HEK293T (cell line): ENCODE measurements at places on chromosomes 12 and 14.

DNA sequence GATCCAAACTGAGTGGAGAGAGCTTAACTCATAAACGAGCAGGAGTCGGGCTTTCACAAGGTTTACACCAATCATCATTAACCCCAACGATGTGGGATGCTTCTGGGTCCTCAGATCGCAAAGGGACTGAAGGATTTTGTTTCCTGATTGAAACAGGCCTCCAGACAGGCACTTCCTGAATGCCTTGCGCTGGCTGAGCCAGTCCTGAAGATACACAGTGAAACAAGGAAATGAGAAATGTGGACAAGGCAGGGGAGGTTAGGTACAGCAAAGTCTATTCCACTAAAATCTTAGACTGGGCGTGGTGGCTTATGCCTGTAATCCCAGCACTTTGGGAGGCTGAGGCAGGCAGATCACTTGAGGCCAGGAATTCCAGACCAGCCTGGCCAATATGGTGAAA is 30.7 kb downstream of the RBM19 start:
- DNase-seq = no peak

GRCh38 chr14:24377657-24378056 is 9.7 kb downstream of the NFATC4 start:
- DNase-seq = no peak

DNA sequence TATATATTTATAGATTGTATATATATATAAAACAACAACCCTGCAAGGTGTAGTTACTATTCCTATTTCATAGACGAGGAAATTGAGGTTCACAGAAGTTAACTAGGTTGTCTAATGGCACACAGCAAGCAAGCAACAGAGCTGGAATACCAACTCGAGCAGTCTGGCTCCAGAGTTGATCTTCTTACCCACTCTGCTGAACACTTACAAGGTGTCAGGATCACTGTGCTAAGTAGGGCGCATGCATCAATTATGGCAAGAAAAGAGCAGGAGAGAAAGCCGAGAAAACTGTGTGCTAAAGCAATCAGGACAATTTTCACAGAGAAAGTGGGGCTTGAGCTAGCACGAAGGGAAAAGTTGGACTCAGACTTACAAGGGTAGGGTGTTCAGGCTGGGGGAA is 15.9 kb upstream of the ARMH4 start:
- DNase-seq = no peak

DNA sequence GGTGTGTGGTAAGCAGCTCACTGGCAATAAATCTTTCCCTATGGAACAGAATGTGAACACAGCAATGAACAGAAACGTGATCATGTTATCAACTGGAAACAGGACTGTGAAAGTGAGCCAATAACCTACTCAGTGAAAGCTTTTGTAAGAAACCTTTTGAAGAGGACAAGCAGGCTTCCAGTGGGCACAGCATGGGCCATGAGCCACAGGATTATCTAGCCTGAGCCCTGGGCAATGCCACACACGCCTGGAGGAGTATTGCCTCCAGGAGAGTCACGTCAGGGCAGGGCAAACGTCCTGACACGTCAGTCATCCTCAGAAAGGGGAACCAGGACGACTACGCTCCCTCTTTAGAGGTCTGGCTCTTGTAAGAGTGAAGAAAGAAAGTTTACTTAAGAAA is 32.3 kb downstream of the NRDE2 start:
- DNase-seq = no peak

GRCh38 chr14:81437244-81437643 is 37.1 kb upstream of the STON2 start:
- DNase-seq = no peak

DNA sequence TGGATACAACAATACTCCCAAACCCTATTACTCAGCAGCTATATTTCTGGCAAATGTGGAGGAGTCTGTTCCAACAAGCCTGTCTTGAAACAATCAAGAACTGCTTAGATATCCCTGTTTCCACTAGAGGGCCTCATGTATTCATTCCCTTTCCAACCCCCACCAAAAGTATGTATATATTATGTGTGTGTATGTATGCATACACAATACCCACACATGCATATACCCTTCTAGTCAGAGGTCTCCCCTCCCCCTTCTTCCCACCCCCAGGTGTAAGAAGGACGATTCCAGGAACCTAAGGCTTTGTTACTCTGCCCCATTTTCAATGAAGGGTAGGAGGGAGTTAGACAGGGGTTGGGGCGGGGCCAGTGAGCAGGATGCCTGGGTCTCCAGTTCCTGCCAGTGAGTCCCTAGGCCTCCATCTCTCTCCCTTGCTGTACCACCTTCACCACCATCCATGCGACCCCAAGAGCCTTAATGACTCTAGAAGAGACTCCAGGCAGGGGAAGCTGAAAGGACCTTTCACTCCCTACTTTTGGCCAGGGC is at the start of gene DGKA:
DGKA (plus strand) TSS at position 392 of the 546 bp plus-strand sequence. CDS start 5,342 bp downstream, outside the sequence.
- DNase-seq = peak; percentile 52

DNA sequence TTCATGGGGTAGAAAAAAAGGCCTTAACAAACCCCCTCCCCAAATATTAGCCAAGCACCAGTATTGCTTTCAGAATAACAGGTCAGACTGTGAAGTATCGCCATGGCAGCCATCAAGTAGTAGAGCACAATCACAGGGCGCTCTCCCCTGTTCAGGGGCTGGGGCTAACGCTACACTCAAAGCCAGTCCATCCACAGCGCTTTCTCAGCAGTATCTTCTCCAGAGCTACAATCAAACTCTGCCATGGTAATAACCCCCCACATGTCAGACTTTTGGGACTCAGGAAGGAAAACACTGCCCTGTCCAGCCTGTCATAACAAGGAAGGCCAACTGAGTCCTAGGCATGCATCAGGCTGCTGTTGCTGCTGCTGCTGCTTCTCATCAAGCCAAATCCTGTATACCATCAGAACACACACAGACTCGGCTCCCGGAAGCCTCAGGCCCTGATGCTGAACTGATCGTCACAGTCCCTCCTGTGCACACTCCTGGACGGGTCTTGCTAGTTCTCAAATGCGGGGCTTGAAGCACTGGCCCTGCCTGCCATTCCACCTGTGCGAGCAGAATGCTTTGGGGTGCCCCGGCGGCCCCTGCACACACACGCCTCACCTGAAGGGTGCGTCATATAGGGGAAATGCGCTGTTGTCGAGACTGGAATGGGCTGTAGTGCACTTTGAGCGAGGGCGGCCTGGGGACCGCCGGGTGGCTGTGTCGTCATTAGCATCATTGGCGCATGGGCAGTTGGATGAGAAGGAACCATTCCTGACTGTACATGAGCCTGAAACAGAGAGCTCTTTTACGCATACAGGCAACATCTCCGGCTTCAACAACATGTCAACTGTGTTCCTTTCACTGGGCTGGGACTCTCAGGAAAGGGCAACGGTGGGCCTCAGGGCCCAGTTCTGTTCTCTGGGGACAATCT is 47.6 kb downstream of the SH2B3 start:
- no peak for DNase-seq

DNA sequence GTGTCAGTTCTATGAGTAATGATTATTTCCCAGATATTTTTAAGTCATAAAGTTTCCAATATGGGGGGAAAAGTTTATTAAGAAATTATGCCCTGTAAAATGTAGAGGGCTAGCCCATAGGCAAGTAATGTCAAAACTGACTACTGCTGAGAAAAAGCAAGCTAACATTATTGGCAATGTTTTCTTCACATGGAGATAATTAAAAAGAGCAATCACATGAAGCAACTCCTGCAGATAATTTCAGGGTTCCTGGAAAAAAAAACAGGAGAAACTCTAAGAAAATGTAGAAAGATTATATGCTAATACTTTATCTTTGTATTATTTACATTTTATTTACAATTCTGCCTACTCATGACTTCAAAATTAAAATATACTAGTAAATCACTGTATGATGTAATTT is 39.8 kb downstream of the PPP1R12A start:
- DNase-seq = no peak
